ENCODE measurements at places on chromosomes 12 and 14. TPM values are rescaled to one million over a fixed set of nuclear protein-coding genes. Genes with fewer than 3 reads are reported as not detected.

PSMC1 gene
- total RNA-seq, result 75.5 TPM

APOF gene
- not detected for total RNA-seq

KRT3 gene
- not detected for total RNA-seq

CLEC1B gene
- total RNA-seq, result not detected

ZFYVE26 gene
- total RNA-seq, result 22.9 TPM

WNT1 gene
- not detected for total RNA-seq

PDZRN4 gene
- not detected for total RNA-seq

TBC1D30 gene
- total RNA-seq, result 0.26 TPM

CYP46A1 gene
- total RNA-seq, result under 0.01 TPM

DPY19L2 gene
- total RNA-seq, result 4.4 TPM

KRT77 gene
- total RNA-seq, result not detected

CIROP gene
- 1.0 TPM for total RNA-seq

NOXRED1 gene
- 0.26 TPM for total RNA-seq

CD163 gene
- 0.26 TPM for total RNA-seq

PIK3C2G gene
- total RNA-seq, result not detected

HCAR3 gene
- under 0.01 TPM for total RNA-seq

CARMIL3 gene
- total RNA-seq, result 0.17 TPM

PLEKHG7 gene
- total RNA-seq, result not detected

OR4E2 gene
- not detected for total RNA-seq

AMN gene
- total RNA-seq, result under 0.01 TPM

STXBP6 gene
- 4.5 TPM for total RNA-seq

DNAI7 gene
- total RNA-seq, result 0.17 TPM

ACOT6 gene
- not detected for total RNA-seq

RD3L gene
- total RNA-seq, result not detected

TCL1B gene
- not detected for total RNA-seq

CMAS gene
- total RNA-seq, result 24.3 TPM

CBLN3 gene
- total RNA-seq, result 5.3 TPM

BCL11B gene
- total RNA-seq, result under 0.01 TPM

SVOP gene
- total RNA-seq, result not detected

OAS3 gene
- total RNA-seq, result 2.6 TPM

SLC17A8 gene
- total RNA-seq, result not detected

FAM181A gene
- total RNA-seq, result not detected

ALG10B gene
- 1.8 TPM for total RNA-seq

RERGL gene
- total RNA-seq, result not detected

TPPP2 gene
- total RNA-seq, result not detected

Measured in fibroblast of lung (primary cell).